ENCODE measurements at places on chromosomes 1 and 21.

GRCh38 chr1:235131961-235132360 lies 3.3 kb upstream of the TOMM20 start:
- DNase-seq, result no peak

GRCh38 chr1:101276818-101277217 lies 40.0 kb downstream of the S1PR1 start:
- DNase-seq, result no peak

GRCh38 chr21:43768868-43769167 lies 7.3 kb downstream of the CSTB start:
- no peak for DNase-seq

GRCh38 chr1:61182049-61182448 lies 99.7 kb downstream of the NFIA start:
- DNase-seq, result no peak

GRCh38 chr1:180988253-180988752 lies 34.4 kb downstream of the STX6 start:
- no peak for DNase-seq

- no peak for DNase-seq
Measured at GRCh38 chr1:208151728-208152598, 92.2 kb downstream of the PLXNA2 start.

- DNase-seq, result no peak
Measured at GRCh38 chr1:234897390-234897749, 231.3 kb downstream of the TOMM20 start.

DNA sequence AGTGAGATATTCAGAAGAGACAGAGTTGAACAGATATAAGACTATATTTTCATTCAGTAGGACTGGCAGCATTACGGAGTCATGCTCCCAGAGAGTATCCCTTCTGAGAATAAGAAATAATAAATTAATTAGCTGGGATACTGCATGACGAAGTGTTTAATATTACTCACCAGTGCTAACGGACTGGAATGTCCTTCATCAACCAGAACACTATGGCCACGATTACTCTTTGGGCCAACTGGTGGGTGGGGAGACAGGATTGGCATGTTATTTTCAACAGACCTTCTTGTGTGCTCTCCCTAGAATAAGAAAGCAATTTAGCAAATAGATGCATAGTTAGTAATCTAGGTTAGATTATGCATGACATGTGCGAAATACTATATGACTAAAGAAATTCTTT lies 32.4 kb downstream of the ERICH3 start:
- no peak for DNase-seq

- no peak for DNase-seq
Measured at GRCh38 chr1:109617291-109617801, 2.1 kb downstream of the GNAT2 start.

- no peak for DNase-seq
Measured at GRCh38 chr1:54331843-54332463, 74.2 kb downstream of the SSBP3 start.

DNA sequence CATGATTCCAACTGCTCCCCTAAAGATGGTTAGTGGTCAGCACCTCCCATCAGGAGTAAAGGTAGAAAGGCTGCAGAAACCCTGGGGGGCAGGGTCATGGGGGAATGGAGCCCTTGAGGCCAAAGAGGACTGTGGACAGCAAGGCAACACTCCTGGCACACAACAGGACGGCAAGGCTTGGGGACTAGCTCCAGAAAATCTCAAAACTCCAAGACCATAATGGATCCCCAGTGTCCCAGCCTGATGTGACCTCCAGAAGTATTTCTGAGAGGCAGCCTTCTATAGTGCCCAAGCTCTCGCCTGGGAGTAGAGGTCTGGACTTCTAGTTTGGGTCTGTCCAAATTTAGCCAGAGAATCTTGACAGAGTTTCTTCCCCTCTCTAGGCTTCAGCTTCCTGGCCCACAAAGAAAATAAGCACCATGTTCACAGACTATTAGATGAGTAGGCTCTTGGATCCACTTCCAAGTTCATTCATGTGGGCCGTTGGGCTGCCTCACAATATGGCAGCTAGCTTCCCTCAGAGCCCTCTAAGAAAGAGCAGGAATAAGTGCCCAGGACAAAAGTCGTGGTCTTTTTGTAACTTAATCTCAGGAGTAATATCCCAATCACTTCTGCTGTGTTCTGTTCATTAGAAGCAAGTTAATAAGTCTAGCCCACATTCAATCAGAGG lies 6.9 kb downstream of the CD2 start:
- DNase-seq, result no peak

GRCh38 chr21:35274923-35275322 lies 225.8 kb upstream of the RUNX1 start:
- no peak for DNase-seq

GRCh38 chr1:45355683-45356082 lies 15.4 kb upstream of the MUTYH start:
- DNase-seq, result no peak

- no peak for DNase-seq
Measured at GRCh38 chr1:52913537-52913936, 8.0 kb downstream of the ECHDC2 start.

- DNase-seq, result no peak
Measured at GRCh38 chr1:61323681-61324328, 241.4 kb downstream of the NFIA start.

- DNase-seq, result peak; percentile 85
Measured at GRCh38 chr1:101371259-101371658, 134.4 kb downstream of the S1PR1 start.

- peak; percentile 20 for DNase-seq
Measured at GRCh38 chr1:204127597-204128242, 24.1 kb downstream of the ETNK2 start.

GRCh38 chr1:184905601-184906322 lies 68.5 kb downstream of the NIBAN1 start:
- no peak for DNase-seq

DNA sequence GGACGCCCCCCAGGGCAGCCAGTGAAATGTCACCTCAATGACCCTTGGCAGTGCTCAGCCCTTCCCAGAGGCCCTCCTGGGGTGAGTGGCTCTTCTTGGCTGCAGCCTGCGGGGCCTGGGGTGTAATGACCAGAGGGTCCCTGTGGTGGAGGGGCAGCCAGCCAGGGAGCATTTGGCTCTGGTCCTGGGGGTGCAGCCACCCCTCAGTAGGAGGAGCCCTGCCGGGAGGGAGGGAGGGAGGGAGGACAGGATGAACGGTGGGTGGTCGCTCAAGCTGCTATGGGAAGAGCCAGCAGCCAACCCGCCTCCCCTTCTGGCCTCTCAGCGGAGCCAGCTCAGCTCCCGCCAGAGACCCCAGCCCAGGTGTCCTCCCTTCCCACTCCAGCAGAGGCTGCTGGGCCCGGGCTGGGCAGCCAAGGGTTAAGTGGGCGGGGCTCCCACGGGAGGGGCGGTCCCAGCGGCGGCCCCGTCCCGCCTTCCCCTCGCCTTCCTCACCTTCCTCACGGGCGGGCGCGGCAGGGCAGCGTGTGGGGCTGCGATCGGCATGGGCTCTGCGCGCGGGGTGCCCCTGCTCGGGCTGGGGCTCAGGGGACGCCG lies 9.0 kb upstream of the PLCH2 start:
- DNase-seq, result no peak

GRCh38 chr1:107692580-107693345 lies 272.2 kb downstream of the VAV3 start:
- no peak for DNase-seq

- no peak for DNase-seq
Measured at GRCh38 chr21:41741253-41742072, 25.4 kb downstream of the RIPK4 start.

GRCh38 chr1:3902571-3903091 lies 2.6 kb upstream of the C1orf174 start:
- peak; percentile 20 for DNase-seq

DNA sequence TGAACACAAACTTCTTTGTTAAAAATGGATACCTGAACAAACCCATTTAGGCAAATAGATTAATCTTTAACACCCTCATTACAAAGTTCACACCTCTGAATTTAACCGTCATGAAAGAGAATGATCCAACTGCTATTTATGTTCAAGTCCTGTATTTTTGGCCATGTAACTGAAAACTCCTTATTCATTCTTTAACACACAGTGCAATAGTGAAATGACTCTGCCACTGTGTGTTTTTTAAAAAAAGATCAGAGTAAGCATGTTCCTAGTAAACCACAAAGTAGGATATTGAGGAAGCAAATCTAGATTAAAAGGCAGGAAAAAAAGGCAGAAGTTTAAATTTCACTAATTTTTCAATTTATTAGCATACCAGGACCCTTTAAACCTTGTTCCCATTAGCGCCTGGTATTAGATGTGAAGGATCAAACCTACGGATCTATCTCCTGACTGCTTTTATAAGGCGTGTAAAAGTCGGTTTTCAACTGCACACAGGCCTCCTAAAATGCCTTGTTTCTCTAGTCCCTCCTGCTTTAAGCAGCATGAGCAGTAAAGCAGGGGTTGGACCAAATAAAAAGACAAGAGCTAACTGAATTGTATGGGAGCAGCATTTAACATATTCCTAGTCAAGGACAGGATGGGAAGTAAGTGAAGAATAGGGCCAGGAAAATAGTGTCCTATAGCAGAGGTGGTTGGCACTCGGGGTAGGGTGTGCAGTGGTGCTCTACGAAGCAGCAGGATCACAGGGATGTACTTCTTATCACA lies 33.4 kb downstream of the NUCKS1 start:
- DNase-seq, result no peak

DNA sequence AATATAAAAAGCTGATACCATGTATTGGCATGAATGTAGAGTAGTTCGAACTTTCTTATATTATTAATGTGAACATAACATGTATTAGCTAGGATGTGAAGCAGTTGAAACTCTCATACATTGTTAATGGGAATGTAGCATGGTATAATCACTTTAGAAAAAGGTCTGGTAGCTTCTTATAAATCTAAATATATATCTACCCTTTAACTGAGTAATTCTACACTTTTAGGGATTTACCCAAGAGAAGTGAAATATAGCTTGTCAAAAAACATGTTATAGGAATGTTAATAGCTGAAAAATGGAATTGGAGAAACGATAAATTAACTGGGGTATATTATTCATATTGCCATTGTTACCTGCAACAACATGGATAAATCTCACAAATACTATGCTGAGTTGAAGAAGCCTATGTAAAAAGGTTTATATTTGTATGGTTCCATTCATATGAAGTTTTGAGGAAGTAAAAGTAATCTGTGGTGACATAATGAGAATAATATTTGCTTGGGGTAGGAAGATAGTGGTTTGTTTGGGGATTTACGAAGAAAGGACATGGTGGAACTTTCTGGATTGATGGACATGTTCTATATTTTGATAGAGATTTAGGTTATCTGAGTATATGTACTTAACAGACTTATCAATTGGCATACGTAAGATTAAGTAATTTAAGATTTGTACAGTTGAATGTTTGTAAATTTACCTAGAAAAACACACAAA lies 76.6 kb downstream of the MAST2 start:
- DNase-seq, result no peak

- no peak for DNase-seq
Measured at GRCh38 chr21:45974073-45975019, 7.2 kb upstream of the COL6A1 start.

- no peak for DNase-seq
Measured at GRCh38 chr1:118563981-118564951, 379.2 kb upstream of the SPAG17 start.

DNA sequence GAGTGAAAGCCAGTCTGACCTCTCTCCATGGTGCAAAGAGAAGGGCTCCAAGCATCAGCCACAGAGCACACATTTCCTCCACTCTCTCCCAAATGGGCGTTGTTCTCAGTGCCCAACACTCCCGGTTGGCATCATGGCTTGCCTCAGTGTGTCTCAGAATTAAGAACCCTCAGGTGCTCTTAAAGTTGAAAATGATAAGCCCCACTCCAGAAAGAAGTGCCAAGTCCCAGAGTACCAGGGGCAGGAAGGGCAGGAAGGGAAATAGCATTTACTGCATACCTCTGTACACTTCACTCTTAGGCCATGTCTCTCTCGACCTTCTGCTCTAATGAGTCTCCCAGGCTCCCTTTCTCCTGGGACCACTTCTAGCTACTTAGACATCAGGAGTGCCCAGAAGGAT lies 15.2 kb upstream of the ARHGEF2 start:
- DNase-seq, result no peak

GRCh38 chr1:212712451-212713303 lies 13.0 kb upstream of the BATF3 start:
- peak; percentile 67 for DNase-seq

GRCh38 chr21:46551636-46552241 lies 53.1 kb downstream of the S100B start:
- no peak for DNase-seq

DNA sequence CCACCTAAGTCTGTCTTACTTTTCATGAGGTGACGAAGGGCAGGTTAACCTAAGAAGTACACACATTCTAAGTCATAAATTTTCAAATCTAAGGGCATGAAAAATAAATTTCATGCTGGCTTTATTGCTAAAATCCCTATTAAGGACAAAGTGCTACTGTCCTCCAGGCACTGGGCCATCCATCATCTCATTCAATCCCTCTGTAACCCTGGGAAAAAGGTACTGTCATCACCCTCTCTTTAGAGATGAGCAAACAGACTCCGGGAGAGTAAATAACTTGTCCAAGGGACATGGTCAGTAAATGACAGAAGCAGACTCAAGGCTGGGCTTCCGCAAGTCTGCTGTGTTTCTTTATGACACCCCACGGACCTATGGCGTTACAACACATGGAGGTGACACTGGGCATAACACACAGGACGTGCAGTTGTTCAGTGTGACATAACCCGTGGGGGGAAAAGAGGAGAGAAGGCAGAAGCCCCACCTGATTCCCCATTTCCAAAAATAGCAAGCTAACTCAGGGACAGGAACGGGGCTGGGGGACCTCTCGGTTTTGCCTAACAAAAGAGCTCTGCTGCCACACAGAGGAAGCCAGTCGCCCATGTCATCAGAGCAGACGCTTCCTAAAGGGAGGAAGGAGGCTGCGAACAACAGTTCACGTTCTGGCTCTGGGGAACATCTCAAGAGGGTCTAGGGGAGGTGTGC lies 12.5 kb upstream of the SRM start:
- DNase-seq, result no peak

GRCh38 chr1:228142155-228142691 lies 2.1 kb downstream of the GUK1 start:
- DNase-seq, result no peak

GRCh38 chr1:104868794-104869193 lies 1119.1 kb downstream of the AMY1C start:
- no peak for DNase-seq

DNA sequence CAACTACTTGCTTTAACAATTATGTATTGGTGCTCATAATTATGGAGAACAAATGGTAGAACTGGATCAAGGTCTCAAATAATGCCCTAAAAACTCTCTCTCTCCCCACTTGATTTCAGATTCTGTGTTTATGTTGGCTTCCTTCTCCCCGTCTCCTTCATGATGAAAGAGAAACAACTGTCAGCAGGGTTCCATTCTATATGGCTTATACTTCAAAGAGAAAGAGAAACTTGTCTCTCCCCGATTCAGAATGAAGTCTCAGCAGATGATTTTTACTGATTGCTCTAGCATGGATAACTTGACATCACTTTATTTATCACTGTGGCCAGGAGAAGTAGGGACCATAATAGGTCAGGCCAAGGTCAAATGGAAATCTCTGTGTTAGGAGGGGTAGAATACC lies 575.6 kb downstream of the AGBL4 start:
- DNase-seq, result no peak

Data from activated CD4-positive, alpha-beta T cell treated with anti-CD3 and anti-CD28 coated beads, Interleukin-2, amount 50 U/mL, for 16 hours (primary cell).